Effector memory CD4-positive, alpha-beta T cell (primary cell): ENCODE measurements at places on chromosomes 6 and 20.

DNA sequence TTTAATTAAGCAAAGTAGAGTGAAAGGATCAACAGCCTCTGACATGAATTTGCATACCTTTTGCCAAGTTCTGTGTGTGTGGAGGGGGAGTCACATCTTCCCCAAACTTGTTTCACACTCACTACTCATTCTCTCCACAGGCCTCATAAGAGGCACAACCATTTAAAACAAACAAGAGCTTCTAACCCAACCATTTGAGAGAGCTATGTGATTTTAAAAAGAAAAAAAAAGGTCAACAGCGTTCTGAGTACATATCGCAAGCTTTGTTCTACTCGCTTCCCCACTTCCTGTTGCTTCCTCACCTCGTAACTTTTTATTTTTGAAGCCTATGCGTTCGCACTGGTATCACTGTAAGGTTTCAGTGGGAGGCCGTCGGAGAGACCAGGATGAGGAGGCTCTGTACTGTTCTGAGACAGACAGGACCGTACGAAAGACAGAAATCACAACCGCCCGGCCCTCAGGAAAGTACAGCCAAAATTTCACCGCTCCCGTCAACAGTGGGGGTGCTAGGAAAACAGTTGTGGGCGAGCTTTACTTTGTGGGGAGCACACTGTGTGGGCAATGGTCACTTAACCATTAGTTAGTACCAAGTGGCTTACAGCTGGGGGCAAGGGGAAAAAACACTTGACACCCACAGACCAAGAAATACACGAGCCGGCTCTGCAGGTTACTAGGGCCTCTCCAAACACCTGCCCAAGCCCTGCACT lies 61.3 kb downstream of the TRERF1 start:
- DNase-seq = no peak

- no peak for DNase-seq
These were observed 23.0 kb downstream of the GMDS start for GRCh38 chr6:2222275-2222842.

DNA sequence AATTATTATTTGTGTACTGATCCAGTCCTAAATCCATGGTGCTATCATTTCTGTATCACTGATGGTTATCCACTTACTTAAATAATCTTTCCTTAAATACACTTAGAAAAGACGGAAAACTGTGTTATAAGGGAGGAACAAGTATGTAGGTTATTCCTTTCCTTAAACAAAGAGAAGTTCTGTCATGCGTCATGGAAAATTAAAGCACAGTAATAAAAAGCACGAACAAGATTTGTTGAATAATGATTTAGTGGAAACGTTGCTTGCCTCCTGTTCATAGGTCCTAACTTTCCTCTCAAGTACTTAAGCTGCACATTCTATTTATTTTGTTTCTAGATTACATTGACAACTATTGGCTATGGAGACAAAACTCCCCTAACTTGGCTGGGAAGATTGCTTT lies 120.4 kb downstream of the KHDC1L start:
- DNase-seq = no peak

GRCh38 chr6:56573624-56574023 lies 69.1 kb downstream of the DST start:
- no peak for DNase-seq

DNA sequence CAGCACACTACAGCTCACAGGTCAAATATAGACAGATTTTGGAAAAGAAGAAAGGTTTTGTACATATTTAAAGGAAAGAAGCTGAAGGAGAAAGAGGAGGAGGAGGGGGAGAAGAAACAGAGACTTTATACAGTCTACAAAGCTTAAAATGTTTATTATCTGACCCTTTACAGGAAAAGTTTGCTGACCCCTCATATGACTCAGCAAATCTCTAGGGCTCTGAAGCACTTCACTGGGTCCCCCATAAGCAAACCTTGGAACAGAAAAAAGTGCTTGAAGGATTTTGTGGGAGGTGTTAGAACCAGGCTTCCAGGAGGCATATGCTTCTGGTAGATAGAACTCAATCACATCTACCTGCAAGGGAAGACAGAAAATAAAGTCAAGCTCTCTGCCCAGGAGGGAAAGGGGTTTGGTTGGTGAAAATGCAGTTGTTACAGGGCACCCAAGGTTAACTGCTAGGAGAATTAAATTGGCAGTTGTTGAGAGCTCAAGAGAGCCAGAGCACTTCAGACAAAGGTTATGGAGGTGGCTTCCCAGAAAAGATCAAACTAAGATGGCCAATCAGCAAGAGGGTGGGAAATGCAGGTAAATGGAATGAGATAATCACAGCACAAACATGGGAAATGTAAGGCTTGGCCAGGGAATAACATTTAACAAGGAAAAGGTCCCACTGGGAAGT lies 207.4 kb upstream of the SGK1 start:
- DNase-seq = no peak
